GM04503 (cell line): ENCODE measurements at places on chromosomes 6 and 20.

DNA sequence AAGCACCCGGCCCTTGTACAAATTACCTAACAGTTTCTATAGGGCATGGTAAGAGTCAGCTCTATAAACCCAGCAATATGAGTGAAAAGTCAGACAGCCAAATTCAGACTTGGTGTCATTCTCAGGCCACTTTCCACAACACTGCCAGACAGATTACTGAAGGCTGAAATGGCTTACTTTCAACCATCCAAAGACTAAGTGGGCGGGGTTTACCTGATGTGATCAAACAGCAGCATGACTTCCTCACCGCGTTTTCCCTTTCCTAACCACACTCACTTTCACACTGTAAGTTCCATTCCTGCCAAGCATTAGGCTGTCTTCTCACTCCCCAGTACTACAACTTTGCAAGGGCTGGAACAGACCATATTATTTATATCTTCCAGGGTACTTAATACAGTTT lies 85.9 kb downstream of the SMLR1 start:
- no peak for DNase-seq

DNA sequence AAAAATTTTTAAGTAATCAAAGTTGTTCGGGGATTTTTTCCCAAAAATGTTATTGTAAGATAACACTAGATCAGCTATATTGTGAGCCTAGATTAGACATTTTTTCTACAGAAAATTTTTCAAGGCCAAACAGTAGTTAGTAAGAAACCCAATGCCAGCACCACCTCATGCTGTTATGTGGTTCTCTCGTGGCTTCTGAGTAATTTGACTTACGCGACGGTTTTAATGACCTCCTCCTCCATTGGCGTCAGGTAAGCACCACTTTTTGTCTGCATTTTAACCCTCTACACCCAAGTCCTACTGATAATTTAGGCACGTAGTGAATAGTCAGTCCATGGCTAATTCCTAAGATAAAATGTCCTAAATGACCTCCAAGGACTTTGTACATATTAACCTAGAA lies 9.7 kb downstream of the RPS6KA2 start:
- DNase-seq, result no peak

DNA sequence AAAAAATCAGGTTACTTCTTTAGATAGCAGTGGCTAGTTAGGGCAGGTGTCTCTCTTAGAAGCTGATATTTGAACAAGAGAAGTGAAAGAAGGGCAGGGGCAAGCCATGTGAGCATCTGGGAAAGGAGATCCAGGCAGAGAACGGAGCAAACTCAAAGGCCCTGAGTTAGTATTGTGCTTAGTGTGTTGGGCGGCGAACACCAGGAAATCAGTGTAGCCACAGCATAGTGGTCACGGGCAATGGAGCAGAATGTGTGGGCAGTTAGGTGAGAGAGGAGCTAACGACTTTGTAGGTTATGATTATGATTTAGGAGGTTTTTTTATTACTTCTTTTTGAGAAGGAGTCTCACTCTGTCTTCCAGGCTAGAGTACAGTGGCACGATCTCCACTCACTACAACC lies 229.3 kb downstream of the TMEM242 start:
- no peak for DNase-seq

- no peak for DNase-seq
Observed at GRCh38 chr6:141077355-141078333, 1055.1 kb upstream of the GJE1 start.

DNA sequence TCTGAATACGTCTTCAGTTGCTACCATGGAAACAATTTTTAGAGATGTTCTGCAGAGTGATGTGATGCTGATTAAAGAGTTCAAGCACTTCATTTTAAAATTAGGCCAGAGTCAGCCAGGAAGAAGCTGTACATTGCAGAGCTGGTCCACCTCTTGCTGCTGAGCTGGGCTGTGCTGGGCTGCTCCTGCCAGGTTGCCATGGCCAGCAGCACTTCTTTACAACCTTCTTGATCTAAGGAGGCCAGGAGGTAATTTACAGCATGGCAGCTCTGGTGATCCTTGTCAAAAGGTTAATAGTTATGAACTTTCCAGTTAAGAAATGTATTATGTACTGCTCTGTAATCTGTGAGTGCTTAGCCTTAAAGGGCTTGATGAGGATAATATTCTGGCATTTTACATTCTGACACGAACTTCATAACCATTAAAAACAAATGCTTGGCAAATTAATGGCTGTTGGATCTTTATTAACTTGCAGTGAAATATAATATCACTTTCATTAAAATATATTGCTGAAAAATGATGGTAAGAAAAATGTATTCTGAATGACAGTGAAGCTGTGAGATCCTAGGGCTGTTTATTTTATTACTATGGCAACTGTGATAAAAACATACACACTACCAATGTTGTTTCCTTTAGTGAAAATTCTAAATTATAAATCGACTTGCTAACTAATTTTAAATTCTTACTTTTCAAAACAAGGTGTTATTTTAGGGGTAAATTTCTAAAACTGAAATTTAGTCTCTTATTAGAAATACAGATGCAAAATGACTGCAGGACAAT lies 259.7 kb downstream of the RFPL4B start:
- no peak for DNase-seq

GRCh38 chr6:66321017-66321416 lies 614.0 kb upstream of the EYS start:
- DNase-seq, result no peak

DNA sequence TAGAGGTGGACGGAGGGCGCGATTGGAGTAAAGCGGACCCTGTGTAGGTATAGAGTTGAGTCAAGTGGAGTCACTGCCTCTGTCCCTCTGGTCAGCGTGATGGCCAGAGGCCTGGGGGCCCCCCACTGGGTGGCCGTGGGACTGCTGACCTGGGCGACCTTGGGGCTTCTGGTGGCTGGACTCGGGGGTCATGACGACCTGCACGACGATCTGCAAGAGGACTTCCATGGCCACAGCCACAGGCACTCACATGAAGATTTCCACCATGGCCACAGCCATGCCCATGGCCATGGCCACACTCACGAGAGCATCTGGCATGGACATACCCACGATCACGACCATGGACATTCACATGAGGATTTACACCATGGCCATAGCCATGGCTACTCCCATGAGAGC lies 479 bp downstream of the SLC39A7 start:
- no peak for DNase-seq

- no peak for DNase-seq
Observed at GRCh38 chr20:35003211-35004031, 47.8 kb downstream of the MYH7B start.

DNA sequence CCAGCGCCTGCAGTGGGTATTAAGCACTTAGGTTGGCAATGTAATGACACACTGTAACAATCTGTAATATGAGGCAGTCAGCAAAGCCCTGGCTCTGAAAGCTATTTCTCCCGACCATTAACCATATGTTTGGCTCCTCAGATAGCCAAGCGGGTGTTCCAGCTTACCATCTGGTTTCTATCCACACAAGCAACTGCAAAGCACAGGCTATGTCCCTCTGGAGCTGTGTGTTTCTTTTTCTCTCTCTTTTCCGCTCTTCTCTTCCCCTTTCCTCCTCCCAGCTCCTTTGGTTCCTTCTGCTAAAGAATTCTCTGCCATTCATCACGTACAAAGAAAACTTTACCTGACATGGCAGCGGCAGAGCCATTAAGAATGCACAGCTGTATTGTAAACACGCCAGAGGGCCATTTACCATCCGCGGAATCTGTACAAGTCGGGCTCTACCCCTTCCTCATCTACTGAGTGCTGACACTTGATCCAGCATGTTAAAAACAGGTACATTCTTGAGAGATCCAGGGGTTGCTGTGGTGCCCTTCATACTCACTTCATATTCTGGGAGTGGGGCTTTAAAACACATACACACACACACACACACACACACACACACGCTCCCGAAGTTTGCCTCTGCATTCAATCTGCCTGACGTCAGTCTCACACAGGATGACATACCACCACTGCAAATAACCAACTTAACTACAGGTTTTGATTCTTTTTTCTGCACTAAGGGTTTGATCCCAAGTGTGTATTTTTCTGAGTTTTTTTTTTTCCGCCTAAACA lies 77.2 kb downstream of the BACH2 start:
- peak; percentile 44 for DNase-seq

GRCh38 chr20:45872626-45873025 lies 8.4 kb upstream of the ZSWIM1 start:
- DNase-seq, result no peak

DNA sequence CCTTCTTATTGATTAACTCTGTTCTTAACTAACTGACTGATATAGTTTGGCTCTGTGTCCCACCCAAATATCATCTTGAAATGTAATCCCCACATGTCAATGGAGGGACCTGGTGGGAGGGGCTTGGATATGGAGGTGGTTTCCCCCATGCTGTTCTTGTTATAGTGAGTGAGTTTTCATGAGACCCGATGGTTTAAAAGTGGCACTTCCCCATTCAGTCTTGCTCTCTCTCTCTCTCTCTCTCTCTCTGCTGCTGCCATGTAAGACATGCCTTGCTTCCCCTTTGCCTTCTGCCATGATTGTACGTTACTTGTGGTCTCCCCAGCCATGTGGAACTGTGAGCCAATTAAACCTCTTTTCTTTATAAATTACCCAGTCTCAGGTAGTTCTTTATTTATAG lies 81.8 kb upstream of the SPACA1 start:
- DNase-seq, result no peak

- DNase-seq, result no peak
Observed at GRCh38 chr6:15380351-15380750, 134.5 kb downstream of the JARID2 start.

DNA sequence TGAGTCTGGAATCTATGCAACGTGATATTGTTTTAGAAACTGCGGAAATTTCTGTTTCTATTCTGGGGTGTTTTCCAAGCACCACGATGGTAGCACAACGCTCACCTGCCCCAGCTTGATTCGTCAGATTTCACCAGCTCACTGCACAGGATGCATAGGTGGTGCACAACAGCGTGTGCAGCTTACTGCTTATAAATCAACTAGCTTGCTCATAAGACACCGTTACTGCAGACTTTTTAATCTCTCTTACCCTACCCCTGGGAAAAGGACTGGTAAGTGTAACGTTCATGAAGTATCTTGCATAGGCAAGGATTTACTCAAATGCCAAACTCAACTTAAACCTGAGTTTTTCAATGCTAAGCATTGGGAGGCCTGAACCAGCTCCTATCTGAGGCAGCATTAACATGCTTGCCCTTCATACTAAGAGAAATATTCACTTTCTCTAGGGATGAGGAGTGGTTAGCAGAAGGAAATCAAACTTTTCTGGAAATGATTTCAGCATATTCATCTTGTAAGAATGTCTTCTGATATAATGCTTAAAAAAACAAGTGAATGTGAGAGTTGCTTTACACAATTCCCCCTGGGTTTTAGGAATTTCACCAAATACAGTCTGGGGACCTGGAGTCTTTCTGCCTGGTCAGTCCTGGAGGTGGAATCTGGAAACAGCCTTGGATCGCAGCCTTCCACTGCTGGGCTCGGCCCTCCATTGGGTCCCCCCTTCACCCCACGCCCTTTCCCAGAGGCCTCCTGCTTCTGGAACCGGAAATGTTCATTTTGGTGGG lies 100.6 kb downstream of the DACT2 start:
- DNase-seq, result peak; percentile 30

DNA sequence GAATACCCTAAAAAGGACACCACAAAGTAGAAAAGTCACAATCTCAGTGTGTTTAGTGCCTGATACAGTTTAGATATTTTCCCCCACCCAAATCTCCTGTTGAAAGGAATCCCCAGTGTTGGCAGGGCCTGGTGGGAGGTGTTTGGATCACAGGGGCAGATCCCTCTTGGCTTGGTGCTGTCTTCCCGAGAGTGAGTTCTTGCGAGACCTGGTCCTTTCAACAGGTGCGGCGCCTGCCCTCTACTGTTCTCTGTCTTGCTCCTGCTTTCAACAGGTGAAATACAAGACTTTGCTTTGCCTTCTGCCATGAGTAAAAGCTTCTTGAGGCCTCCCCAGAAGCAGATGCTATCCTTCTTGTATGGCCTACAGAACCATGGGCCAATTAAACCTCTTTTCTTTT lies 534.3 kb upstream of the NRSN1 start:
- DNase-seq, result no peak

- no peak for DNase-seq
Observed at GRCh38 chr6:45476341-45476740, 98.6 kb upstream of the SUPT3H start.

DNA sequence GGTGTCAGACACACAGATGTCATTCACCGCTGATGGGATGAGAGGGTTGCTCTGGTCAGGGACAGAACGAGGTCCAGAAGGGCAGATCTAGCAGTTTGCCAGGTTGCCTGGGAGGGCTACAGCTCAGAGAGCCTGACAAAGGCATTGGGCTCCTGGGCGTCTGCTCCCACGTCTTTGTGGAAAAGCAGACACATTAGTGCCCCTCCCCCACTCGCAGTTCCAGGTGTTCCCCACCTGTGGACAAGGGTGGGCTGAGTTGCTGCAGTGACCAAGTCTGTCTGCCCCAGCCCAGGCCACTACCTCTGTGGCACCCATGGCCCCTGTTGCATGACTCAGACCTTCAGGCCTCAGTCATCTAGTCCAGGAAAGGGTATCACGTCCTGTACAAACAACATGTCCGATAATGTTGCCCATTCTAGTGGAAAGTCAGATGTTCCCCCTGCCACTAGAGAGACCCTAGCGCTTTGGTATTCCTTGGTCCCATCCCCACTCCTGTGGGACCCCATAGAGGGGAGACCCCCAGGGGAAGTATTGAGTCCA lies 37.4 kb downstream of the WRNIP1 start:
- DNase-seq, result no peak

GRCh38 chr20:23646106-23646873 lies 8.5 kb upstream of the CST3 start:
- no peak for DNase-seq

GRCh38 chr20:23059846-23060245 lies 10.4 kb upstream of the THBD start:
- DNase-seq, result no peak

DNA sequence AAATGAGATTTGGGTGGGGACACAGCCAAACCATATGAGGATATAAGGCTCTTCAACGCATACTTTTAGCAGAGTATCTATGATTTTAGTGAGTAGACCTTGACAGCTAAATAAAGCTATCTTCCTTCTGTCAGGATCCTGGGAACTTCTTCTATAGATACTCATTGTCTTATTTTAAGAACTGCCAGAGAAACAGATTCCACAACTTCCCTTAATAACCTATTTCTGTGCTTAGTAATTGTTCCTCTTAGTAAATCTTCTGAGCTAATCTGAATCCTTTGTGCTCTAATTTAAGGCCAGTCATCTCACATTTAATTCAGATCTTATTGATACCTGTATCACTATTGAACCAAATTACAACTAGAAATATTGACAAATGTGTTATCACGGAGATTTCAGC lies 64.0 kb upstream of the CEP85L start:
- no peak for DNase-seq

- peak; percentile 81 for DNase-seq
Observed at GRCh38 chr6:106163966-106164877, 78.1 kb downstream of the PRDM1 start.

DNA sequence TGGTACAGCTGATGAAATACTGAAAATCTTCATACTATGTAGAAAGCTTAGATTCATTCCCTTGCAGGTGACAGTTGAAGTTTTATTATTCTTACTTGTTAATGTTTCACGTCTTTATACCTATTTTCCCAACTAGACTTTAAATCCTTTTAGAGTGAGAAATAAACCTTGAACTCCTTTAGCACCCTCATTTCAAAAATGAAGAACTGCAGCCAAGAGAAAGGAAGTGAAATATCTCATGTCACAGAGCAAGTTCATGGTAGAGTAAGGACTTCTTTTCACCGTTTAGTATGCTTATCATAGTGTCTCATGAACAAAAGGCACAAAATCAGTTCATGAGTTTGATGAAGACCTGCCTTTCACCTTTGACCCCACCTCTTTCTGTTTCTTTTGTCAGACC lies 38.5 kb downstream of the ORC3 start:
- no peak for DNase-seq

- DNase-seq, result no peak
Observed at GRCh38 chr20:2745936-2746635, 53.5 kb downstream of the EBF4 start.
